ENCODE measurements at places on chromosomes 6 and 20.

DNA sequence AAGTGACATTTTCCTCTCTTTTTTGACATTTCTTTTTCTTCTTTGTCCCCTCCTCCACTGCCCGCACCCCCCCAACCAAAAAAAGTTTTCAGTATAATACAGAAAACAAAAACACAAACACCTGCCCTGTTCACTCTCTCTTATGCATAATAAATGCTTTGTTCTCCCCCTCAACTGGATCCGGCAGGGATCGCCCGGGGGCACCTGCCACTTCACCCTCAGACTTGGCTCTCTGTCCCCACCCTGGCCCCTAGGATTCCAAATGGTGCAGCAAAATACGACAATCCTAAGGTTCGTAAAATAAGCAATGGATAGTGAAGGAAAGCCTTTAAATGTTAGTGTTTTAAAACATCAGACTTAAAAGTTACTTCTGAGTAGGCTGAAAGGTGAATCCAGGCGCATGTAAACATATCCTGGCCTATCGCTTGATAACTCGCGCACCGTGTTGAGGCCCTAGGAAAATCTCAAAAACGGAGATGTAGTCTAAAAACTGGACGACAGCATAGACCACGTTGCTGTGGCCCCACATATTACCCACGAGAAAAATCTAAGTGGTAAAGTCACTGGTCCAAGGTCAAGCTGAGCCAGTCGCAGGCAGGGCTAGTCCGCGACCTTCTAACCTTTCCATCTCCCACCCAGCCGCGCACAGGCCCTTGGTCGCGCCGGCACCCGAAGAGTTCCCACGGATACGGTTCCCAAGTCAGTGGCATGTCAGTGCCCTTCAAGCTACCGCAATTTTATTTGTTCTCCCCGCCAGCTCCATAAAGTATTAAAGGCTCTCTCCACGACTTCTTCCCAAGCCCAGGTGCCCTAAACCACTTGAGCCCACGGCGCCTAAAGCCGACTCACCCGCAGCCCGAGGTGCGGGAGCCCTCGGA lies 130.8 kb downstream of the OGFRL1 start:
- no peak for DNase-seq

GRCh38 chr6:10073341-10073740 lies 341.5 kb downstream of the TFAP2A start:
- no peak for DNase-seq

GRCh38 chr6:111846492-111847409 lies 26.5 kb downstream of the FYN start:
- no peak for DNase-seq

GRCh38 chr6:16663901-16664300 lies 97.4 kb downstream of the ATXN1 start:
- no peak for DNase-seq

DNA sequence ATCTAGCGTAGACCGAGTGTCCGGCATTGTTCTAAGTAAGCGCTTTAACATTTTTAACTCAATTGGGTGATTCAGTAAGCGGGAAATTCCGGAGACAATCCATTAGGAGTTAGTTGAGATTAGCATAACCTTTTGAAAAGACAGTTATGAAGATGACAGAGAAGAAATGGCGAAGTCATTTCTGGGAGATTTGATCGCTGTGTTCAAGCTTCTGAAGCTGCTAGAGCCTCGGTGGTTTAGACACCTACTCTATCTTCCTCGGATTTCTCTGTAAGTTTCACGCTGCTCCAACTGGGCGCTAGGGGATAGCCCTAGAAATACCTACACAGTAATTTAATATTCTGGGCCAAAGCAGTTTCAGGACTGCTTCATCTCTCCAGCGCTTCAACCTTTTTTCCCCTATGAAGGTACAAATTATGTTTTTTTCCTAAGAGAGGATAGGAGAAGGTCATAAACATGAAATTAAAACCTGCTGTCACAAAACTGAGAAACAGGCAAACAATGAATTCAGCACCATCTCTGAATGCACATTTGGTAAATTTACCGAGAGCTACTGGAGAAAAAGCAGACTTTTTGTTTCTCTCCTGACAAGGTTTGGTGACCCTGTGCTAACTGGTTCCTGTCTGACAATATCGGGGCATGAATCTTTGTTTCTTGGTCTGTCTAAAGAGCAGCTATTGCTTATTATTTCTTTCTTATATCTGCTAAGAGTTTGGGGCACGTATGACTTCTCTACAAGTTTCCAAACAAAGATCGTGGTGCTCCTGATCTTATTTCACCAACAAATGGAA lies 22.4 kb downstream of the ZNF311 start:
- DNase-seq: no peak

Data from spinal cord (tissue), 10 donors.